ENCODE measurements at places on chromosomes 6 and 20.
A peak's percentile ranks its signal among the peaks of the same experiment; 100 is the strongest.

DNA sequence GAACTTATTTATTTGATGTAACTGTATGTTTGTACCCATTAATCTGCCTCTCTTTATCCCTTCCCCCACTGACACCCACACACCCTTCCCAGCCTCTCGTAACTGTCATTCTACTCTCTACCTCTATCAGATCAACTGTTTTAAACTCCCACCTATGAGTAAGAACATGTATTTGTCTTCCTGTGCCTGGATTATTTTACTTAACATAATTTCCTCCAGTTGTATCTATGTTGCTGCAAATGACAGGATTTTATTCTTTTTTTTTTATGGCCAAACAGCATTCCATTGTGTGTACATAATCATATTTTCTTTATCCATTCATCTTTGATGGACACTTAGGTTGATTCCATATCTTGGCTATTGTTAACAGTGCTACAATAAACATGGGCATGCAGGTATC is 49.3 kb downstream of the PHACTR2 start:
- no peak for DNase-seq

DNA sequence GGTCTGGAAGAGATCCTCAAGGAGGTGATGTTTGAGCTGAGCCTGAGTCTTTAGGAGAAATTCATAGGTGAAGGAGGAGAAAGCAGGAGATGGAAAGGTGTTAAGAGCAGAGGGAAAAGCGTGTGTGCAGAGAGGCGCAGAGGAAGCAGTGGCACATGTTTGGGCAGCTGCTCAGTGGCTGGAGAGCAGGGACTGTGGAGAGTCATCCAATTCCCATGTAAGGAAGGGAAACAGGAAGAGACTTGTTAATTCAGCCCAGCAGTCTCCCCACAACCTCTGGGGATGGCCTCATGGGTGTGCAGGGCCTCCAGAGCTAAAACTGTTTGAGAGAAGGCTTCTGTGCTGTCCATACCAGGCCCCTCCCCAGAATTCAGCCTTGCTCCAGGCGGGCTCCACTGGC is 16.2 kb downstream of the AAR2 start:
- DNase-seq: no peak

DNA sequence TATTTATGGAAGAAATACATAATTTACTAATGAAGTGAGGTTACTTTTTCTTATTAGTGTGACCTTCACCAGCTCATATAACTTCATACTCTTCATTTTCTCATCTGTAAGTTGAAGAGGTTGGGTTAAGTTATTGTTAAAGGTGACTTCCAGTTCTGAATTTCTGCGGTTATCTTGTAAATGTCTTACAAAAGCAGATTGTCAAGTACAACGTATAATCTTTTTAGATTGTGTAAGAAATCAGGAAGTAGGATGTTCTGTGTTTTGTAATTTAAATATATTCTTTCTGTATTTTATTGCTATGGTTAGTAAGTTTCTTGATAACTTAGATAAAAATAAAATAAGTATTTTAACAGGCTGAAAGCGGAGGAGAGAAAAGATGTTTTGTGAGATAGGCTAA is 12.0 kb downstream of the WTAP start:
- no peak for DNase-seq

- no peak for DNase-seq
These were observed 37.0 kb upstream of the IGF2R start for GRCh38 chr6:159931846-159932245.

- no peak for DNase-seq
These were observed 1587.4 kb downstream of the GRIK2 start for GRCh38 chr6:102980951-102981350.

DNA sequence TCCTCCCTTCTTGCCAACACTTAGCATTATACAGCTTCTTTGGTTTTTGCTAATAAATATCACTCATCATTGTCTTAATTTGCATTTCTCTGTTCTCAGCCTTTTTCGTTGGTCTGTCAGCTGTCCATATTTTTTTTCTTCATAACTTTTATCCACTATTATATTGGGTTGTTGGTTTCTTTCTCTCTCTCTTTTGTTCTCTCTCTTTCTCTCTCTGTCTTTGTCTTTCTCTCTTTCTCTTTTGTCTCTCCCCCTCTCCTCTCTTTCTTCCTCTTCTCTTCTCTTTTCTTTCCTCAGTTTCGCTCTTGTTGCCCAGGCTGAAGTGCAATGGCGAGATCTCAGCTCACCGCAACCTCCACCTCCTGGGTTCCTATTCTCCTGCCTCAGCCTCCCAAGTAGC is 36.5 kb downstream of the JARID2 start:
- no peak for DNase-seq

- DNase-seq: peak; percentile 64
These were observed 96.0 kb upstream of the CNKSR3 start for GRCh38 chr6:154606457-154606856.

DNA sequence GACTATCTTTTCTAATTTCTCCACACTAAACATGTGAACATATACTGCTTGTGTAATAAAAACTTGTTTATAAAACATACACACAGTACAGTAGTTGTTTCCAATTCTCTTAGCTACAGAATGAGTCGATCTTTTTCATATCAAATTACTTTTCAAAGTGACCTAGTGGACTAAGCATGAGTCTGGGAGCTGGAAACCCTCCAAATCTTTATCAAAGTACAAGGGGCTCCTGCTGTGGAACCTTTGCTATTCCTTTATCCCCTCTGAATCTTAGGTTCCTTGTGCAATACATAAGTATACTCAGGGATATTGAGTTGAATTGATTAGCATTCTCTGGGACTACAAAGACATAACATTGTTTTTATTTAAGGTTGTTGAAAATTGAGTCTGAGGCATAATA is 48.7 kb upstream of the TAB2 start:
- DNase-seq: no peak

DNA sequence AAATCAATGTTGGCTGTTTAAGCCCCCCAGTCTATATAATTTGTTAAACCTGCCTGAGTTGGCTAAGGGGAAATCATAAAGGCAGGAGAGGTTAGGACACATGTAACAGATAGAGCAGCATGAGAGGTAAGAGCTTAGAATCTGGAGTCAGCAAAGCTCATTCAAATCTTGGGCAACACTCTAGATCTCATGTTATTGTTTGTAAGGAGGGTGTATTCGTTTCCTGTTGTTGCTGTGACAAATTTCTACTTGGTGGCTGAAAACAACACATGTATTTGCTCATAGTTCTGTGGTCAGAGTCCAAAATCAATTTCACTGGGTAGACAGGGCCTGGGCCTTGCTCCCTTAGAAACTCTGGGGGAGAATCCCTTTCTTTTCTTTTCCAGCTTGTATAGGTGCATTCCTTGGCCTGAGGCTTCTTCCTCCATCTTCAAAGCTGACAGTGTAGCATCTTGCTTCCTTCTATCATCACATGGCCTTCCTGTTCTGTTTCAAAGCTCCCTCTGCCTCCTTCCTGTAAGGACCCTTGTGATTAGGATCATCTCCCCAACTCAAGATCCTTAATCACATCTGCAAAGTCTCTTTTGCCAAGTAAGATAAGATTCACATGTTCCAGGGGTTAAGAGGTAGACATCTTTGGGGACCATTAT is 4.4 kb downstream of the LY86 start:
- no peak for DNase-seq

GRCh38 chr6:141808662-141809061 is 324.1 kb upstream of the GJE1 start:
- no peak for DNase-seq

- DNase-seq: no peak
These were observed at the start of gene RIPOR3 for GRCh38 chr20:50690650-50691572. RIPOR3 (minus strand) TSS chr20:50691542; CDS start chr20:50691128, 414 bp downstream.

DNA sequence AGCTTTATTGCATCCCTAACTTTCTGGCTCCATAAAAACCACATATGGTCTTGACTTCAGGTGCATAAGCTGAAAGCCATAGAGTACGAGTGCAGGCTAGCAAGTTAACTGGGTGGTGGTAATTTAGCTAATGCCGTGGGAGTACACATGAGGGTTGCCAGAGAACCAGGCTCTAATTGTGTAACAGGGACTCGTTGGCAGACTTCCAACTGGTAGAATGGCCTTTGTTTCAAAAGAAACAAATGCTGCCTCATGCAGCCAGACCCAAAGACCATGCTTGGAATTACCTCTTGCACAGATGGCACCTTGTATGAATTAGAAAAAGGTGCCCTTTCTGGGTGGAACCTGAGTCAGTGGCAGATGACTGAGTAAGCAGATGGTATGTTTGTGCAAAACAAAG is 73.2 kb downstream of the LY86 start:
- no peak for DNase-seq

DNA sequence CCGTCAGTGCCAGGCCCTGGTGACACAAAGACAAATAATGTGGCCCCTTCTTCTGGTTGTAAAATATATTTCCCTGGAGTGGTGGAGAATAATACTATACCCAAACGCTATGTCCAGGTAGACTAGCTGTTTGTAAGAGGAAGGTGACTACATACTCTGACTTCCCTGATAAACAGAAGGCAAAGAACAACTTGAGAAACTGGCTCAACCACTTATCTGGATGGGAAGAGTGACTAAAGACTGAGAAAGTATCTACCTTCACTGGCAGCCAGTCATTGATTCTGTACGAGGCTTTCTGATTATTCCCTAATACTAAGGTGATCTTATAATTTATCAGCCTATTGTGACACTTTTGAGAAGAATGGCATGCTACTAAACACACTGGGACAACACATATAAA is 569.7 kb downstream of the EPHA7 start:
- no peak for DNase-seq
